Fibroblast of skin of scalp (primary cell): ENCODE measurements at places on chromosomes 11 and 22.

DNA sequence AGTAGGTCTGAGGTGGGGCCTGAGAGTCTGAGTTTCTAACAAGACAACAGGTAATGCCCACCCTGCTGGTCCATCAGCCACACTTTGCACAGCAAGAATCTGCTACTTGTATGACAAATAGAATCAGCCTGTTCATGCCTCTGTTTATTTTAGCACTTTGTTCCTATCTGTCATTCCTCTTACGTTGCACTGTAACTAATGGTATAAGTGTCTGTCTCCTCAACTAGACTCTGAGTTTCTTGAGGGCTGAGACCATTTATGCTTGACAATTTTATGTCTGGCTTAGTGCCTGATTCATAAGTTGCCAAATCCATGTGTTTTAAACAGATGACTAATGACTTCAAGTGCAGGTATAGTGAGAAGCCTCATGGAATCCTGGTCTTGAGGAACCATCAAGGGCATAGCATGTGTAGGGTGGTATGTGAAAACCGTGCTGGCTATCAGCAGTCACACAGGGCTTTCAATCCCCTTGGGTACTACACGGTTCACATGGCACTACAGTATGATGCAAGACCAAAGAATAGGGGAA lies 209.7 kb downstream of the C11orf91 start:
- DNase-seq: peak; percentile 8

DNA sequence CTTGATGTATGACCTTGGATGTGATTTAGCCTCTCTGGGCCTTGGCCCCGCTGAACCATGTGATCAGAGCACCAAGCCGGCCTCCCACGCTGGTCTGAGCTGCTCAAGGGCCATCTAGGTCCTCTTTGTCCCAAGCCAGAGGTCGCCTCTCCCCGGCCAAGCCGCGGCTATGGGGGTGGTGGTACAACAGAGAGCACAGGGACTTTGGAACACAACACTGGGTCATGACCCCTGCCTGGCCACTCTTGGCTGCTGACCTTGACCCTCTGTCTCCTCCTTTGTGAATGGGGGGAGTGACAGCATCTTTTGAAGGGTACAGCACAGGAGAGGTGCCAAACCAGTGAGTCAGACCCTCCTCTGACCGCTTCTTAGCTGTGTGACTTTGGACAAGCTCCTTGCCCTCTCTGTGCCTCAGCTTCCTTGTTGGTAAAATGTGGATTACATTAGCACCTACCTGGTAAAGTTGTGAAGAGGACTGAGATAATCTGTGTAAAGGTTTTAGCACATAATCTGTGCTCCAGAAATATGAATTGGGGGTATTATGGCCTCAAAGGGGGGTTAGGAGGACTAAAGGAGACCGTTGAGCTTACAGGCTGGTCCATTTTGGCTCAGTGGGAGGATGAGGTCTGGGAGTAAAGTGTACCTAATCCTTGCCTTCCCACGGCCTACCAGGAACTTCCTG lies 4.7 kb downstream of the SCYL1 start:
- no peak for DNase-seq

- no peak for DNase-seq
These were observed 73.8 kb upstream of the HTATIP2 start for GRCh38 chr11:20289732-20290131.

GRCh38 chr11:43942662-43943371 lies 380 bp downstream of the C11orf96 start:
- no peak for DNase-seq

DNA sequence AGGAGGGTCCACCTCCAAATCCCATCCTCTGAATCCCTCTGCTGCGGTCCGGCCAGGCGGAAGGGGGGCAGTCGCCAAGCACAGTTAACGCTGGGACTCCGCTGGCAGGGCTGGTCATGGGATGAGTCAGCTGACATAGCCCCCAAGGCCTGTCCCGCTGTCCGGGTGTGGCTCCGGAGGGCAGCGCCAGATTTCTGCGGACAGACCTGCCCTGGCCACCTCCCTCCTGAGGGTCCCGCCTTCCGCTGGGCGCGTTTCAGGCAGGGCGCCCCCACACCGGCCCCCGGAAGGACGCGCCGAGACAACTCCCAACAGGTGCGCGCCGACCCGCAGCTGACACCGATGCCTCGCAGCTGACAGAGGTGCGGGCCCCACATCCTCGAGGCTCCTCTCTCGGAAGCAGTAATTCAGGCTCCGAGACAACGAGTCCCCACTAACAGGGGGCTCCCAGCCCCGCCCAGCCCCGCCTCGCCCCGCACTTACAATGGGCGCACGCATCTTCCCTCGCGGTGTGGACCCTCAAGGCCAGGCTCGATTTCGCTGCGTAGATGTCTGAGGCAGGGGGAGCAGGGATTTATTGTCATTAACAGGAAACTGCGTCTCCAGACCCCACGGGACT lies 607 bp downstream of the PLAAT3 start:
- DNase-seq: no peak

GRCh38 chr22:27084130-27084529 lies 426.7 kb downstream of the MIAT start:
- DNase-seq: no peak

DNA sequence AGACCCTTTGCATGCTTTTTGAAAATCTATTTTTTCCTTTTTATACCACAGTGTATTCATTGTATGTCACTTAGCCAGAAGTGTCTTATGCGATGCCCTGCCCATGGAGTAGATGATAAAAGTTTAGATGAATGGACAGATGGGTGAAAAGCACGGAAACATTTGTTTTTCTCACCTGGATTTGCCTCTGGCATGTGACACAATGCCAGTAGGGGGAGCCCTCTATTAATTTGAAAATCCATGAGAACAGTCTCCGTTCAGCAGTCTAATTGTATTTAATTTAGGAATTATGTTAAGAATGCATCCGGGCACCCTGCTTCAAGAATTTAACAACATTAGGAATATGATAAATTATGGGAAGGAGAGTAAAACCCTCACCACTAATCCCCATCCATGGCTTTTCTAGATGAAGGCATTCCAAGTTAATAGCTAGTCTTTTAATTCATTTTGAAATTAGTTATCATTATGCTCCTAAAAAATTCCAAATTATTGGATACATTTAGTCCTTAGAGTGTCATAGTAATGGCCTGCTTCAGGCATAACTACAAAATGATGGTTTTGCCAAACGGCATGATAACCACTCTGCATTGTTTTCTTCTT lies 55.3 kb upstream of the ALKBH3 start:
- peak; percentile 45 for DNase-seq

GRCh38 chr11:128086794-128087193 lies 500.6 kb downstream of the ETS1 start:
- DNase-seq: no peak

DNA sequence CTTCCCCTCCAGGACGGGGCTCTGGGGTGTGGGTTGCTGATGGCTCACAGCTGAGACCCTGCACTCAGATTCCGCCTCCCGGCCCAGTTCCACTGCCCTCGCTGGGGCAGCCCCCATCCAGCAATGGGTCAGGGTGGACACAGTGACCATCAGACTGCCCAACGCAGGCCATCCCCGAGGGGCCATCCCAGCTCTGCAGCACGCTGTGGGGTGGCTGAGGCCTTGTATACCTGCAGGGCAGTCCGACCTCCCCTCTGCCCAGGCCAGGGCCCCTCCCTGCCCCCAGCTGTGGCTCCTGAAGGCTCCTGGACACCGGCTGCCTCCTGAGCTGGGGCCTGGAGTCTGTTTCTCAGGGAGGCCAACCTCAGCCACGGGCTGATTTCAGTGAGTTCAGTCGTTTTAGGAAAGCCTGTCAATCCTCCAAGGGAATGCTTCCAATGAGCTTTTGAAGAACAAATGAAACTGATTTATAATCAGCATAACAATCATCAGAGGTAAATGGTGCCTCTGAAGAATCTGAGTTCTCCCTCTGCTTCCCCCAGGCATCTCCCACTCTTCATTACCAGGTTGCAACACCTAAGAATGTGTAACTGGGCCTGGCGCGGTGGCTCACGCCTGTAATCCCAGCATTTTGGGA lies 95.1 kb downstream of the CELSR1 start:
- no peak for DNase-seq

DNA sequence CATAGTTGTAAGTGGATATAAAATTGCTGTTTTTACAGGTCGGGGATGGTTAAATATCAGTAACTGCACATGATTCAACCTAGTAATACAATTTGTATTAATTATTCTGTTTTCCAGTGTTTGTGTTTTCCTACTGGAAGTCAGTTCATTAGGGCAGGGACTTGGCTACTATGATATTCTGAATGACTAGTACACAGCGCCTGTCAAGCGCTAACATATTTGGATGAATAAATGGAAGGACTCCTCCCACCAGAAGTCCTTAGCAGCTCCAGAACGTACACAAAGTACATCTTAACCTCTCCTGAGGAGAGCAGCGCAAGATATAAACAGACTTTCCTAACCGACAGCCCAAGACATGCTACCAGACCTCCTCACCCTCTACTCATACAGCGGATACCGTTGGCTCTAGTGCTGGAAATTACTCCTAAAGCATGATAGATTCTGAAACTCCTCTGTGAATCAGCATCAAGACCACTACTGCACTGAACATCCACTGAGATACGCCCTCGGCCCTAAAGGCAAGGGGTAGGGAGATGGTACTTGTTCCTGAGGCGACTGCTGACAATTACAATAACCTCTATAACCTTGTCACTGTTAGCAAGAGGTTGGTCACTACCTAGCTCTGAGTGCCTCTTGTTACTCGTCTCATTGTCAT lies 79.1 kb downstream of the RDX start:
- no peak for DNase-seq

GRCh38 chr11:122004446-122004845 lies 111.6 kb downstream of the BLID start:
- no peak for DNase-seq

GRCh38 chr11:127531167-127531566 lies 530.6 kb upstream of the KIRREL3 start:
- no peak for DNase-seq

GRCh38 chr11:135009125-135009524 lies 597.1 kb upstream of the B3GAT1 start:
- DNase-seq: no peak

DNA sequence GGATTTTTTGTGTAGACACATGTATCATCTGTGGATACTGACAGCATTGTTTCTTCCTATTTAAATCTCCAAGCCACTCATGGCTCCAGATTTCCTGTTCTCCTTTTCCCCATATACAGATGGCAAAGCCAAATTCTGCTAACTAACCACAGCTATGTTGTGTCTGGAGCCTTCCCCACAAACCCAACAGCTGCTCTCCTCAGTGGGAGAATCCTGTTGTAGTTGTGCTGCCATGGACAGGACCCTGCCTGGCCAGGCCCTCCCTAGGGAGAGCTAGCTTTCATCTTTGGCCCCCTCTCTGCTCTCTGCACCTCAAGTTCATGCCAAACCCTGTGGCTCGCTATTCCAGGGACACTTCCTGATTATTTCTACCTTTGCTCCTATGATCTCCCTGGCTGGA lies 106.4 kb upstream of the CCDC90B start:
- DNase-seq: no peak

- DNase-seq: peak; percentile 62
These were observed 466.2 kb downstream of the SOX6 start for GRCh38 chr11:15890031-15890713.

DNA sequence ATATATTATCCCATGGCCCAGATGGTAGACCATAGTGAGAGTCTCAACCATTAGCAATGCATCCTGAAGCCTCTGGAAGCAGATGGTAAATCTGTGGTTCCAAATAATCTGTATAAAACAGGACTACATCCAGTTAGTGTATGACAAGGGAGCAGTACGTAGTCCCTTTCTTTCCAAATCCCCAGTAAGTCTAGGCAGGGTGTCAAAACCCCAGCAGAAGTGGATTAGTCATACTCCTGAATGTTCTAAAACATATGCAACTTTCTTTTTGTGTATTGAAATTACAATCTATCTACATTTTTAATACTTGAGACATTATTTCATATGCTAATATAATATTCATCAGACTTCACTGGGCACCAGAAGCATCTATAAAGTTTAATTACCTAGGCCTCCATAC lies 295.1 kb upstream of the ANO5 start:
- DNase-seq: no peak

DNA sequence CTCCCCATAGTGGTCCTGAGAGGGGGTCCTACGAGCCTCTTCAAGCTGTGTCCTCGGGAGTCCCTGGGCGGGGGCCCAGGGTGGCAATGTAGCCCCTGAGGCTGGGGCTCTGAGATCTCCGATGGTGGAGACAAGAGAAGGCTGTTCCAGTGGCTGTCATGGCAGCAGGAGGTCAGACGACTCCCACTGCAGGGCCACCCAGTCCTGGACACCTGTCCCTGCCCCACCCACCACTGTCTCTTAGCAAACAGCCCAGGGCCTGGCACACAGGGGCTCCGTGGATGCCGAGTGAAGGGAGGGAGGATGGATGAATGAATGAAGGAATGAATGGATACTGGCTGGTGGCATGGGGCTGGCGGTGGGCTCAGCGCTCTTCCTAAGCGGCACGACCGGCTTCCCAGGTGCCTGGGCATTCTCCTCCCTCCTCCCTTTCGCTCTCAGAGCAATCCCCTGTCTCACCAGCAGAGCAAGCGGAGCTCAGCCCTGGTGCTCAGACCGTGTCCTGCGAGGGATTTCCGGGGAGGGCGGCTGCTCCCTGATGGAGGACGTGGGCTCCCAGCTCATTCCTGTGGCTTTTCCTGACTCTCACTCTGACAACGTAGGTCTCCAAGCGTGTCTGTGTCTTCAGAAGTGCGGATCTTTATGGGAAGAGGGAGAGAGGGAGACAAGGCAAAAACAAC lies 1272.6 kb downstream of the BRD1 start:
- peak; percentile 61 for DNase-seq

DNA sequence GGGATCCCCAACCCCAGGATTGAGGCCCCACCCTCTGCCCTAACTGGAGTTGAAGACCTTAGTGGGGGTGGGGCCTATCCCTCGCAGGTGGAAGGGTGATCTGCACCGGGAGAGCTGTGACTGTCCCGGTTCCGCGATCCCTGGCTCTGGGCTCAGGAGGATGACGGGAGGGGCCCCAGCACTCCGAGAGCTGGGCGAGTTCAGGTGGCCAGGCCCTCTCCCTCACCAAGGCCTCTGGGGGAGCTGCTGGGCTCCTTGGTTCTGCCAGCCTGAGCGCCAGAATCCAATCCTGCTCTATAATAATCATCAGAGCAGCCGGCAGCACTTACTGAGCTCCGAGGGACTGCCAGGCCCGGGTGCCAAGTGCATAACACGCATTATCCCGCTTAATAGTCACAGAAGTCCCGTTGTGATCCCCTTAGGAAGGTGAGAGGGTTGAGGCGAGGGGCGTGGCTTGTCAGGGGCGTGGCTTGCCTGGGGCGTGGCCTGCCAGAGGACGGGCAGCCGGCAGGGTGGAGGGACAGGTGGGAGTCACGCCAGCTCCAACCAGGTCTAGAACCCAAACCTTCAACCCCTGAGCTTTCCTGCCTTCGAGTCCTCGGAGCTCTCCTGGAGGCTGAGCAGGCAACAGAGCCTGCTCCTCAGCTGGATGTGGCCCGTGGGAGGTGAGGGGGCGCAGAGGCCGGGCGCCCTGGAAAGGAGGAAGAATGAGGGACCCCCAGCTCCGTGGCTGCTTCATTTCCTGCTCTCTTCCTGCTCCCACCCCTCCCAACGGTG lies 7.3 kb upstream of the SYT7 start:
- no peak for DNase-seq
